ENCODE measurements at places on chromosomes 3 and 15.
A peak's percentile ranks its signal among the peaks of the same experiment; 100 is the strongest.

DNA sequence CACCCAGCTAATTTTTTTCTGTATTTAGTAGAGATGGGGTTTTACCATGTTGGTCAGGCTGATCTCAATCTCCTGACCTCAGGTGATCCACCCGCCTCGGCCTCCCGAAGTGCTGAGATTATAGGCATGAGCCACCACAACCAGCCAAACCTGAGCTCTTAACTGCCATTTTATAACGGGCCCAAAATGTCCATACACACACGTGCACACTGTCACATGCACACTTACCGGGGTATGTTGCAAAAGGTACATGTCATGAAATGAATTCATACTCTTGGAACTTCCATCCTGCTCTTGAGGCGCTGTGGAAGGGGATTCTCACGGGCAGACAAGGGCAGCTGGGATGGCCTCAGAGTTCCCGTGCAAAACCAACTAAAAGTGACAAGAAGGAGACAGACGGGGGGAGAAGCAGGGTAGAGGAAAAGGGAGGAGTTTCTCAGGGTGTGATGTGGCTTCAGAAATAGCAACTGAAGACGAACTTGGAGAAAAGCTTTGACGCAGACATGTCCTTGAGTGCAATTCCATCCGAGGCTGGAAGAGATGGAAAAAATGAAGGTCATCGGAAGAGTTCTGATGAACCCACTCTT, 110.9 kb downstream of the BDH1 start:
- no peak for DNase-seq

DNA sequence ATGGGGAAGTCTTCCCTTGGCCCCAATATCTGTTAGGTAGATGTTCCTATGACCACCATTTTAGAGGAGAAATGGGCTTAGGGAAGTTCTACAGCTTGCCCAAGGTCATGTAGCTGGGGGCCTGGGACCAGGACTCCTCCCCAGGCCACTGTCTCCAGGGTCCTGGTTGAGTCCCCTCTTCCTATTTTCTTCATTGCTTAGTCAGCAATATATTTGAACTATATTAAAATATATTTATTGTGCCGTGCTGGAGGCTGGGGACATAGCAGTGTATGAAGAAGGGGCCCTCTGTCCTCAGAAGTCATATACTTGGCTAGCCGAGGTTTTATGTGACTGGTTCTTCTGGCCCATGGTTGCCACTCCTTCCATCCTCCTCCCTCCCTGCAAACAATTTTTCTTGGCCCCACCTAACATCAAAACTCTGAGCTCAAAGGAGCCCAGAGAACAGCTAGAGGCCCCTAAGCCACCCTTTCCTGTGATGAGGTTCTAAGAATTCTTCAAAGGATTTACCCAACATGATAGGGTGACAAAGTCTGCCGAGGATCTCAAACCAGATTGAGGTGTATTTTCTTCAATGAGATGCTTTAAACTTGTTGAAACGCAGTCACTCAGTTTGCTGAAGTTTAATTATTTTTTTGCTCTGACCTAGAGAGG, 121.2 kb upstream of the RASGRP1 start:
- peak; percentile 34 for DNase-seq

DNA sequence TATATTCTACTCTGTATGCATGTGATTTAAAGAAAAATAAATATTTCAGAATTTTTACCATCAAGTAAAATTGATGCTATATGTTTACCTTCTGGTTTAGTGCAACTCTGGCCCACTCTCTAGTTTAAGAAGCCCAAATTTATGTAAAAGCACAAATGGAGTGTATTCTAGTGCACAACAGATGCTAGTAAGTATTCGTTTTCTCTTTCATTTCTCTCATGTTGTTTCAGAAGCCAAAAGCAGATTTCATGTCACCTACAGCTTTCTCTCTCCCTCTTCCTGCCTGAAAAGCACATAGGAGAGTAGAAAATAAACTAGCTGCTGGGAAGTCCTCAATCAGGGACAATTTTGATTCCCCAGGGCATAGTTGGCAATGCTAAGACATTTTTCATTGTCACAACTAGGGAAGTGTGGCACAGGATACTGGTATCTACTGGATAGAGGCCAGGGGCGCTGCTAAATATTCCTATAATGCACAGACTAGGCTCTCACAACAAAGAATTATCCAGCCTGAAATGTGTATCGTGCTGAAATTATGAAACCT, 147.4 kb upstream of the ARHGEF26 start:
- DNase-seq = no peak

DNA sequence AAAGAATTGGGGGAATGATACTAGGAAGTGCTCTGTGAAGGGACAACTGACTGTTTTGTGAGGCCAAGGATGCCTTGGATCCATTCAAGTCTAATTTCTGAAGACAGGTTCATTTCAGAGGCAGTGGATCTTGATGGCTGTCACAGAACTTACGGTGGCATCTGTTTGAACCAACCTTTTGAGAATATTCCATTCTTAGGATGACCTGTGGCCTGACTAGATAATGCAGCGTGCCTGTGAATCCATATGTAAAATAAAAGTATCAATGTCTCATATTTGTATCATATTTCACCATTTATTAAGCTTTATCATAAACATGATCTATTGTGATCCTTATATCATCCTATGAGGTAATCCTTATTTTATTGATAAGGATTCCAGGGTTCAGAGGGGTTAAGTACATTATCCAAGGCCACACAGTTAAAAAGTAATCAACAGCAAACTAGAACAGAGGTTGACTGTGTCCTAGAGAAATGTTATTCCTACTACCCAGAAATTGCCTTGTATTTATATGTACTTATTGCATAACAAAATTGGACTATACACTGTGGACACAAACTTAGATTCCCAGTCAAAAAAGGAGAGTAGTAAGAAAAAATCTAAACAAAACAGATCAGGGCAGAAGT, 34.3 kb downstream of the IL1RAP start:
- DNase-seq = no peak

DNA sequence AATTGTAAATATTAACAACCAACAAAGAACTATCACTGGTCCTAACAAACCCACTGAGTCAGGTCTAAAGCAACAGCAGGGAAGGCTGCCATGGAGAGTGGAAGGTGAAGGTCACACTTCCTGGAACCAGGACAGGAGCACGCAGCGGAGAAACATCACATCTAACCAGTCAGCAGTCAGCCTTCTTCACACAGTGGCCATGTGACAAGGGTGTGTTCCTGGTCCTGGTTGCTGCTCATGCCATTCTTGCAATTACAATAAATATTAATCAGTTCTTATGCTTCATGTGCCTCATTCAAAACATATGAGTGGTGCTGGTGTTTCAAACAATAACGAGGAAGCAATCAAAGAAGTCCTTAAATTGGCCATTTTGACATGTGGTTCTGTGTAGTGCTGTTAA, 162.8 kb downstream of the ARRDC4 start:
- no peak for DNase-seq

DNA sequence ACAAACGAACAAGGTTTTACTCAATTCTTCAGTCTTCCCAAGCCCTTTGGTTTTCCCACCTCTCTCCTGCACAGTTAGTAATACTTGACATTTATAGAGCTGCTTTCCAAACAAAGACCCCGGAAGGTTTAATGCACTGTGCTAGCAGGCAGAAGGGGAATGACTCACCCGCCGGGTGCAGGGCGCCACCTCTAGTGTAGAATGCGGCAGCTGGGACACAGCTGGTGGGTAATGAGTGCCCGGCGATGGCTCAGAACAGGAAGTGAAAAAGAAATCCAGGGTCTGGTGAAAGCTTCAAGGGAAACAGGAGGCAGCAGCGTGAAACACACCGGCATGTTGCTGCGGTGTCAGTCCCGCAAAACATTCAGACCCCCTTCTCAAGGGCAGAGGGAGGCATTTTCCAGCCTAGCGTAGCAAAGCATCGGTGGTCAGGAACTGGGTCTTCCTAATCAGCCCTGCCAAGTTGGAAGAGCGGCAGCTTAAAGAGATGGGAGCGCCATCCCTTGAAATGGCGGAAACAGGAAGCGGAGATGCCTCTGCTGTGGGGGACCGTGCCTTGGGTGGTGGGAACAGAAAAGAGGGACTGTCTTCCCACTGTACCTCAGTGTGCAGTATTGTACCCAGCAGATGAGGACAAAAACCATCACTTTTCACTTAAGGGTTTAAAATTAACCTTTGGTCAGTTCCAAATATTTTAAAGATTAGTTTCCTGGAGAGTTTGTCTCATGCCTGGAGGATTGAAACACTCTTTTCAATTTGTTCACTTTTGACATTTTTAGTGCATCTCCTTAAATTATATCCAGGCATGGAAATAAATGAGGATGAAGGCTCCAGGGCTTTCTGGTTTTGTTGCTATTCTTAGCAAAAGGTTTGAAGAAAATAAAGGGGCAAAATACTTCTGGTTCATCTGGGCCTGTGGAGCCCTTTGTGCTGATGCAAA, 160.7 kb upstream of the MCTP2 start:
- no peak for DNase-seq

- DNase-seq = no peak
These were observed 3.8 kb downstream of the CMTM7 start for GRCh38 chr3:32395496-32395895.

GRCh38 chr15:71651750-71652186, 158.6 kb upstream of the NR2E3 start:
- no peak for DNase-seq

- DNase-seq = no peak
These were observed 42.9 kb downstream of the EAF1 start for GRCh38 chr3:15470261-15470660.

- DNase-seq = no peak
These were observed 36.5 kb downstream of the DZIP1L start for GRCh38 chr3:138078901-138079344.

DNA sequence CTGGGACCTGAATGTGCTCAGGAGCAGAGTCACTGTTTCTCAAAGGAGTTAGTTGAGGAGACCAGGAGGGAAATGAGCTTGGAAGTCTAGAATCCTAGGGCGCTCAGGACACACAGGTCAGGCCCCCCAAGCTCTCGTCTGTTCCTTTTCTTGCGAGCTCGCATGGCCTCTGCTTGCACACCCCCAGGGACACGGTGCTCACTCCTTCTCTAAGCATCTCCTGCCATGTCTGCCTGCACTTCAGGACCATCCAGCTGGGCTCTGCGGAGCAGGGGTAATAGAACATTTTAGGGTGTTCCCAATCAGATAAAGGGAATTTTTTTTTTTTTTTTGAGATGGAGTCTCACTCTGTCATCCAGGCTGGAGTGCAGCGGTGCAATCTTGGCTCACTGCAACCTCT, 213.2 kb downstream of the XXYLT1 start:
- no peak for DNase-seq

DNA sequence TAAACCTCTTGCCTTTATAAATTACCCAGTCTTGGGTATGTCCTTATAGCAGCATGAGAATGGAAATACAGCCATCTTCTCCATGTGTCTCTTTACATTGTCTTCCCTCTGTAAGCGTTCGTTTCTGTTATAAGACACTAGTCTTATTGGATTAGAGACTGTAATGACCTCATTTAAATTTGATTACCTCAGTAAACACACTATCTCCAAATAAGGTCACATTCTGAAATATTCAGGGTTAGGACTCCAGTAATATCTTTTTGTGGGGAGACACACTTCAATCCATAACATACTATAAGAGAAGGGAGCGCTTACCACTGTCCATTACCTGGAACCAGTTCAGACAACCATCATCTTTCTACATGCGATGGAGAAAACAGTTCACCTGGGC, 34.3 kb upstream of the CD47 start:
- DNase-seq = no peak

DNA sequence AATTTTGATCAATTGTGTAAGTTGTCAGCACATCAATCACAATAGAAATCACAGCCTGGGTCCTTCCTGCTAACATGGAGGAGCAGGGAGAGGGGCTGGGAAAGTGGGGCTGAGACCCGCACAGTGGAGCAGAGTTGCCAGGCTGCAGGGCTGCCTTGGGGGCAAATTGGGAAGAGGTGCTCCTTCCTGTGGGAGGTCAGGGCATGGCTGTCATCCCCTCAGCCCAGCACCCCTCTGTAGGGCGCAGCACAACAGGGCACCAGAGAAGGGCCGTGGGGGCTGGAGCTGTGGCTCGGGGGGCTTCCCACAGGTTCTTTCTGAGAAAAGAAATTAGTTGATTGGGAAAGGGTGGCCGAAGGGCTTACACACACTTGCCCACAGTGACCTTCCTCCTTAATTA, 126.3 kb downstream of the NSMCE3 start:
- no peak for DNase-seq

DNA sequence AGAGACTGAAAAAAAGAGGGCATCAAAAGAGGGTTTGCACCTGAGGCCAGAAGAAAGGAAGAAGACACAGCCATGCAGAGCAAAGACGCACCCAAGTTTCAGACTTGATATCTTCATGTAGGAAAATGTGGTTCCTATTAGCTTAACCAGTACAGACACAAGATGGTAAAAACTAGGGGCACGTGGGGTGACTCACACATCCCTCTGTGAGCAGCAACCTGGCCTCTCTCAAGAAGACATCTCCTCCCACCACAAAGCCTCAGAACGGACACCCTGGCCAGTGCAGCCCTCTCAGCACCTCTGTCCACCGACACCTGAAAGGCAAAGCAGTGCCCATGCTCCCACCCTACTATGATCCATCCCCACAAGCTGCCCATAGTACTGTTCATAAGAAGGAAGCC, 33.3 kb downstream of the GLB1 start:
- DNase-seq = peak; percentile 57
